ENCODE measurements at places on chromosomes 1 and 21.

- no peak for DNase-seq
Observed at GRCh38 chr1:110638058-110638457, 31.9 kb upstream of the KCNA2 start.

GRCh38 chr1:81387446-81387845 is 413.3 kb upstream of the ADGRL2 start:
- DNase-seq: no peak

GRCh38 chr1:10050611-10051010 is 17.9 kb downstream of the UBE4B start:
- no peak for DNase-seq

DNA sequence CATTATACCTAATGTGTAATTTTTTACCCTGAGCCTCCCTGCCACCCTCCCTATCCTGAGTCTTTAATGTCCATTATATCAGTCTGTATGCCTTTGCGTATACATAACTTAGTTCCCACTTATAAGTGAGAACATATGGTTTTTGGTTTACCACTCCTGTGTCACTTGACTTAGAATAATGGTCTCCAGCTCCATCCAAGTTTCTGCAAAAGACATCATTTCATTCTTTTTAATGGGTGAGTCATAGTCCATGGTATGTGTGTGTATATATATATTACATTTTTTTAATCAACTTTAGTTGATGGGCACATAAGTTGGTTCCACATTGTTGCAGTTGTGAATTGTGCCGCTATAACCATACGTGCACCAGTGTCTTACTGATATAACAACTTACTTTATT is 477.1 kb upstream of the NEGR1 start:
- DNase-seq: no peak

GRCh38 chr21:36861595-36862323 is 104.7 kb downstream of the HLCS start:
- DNase-seq: no peak

- no peak for DNase-seq
Observed at GRCh38 chr1:89791064-89791726, 29.6 kb upstream of the LRRC8D start.

DNA sequence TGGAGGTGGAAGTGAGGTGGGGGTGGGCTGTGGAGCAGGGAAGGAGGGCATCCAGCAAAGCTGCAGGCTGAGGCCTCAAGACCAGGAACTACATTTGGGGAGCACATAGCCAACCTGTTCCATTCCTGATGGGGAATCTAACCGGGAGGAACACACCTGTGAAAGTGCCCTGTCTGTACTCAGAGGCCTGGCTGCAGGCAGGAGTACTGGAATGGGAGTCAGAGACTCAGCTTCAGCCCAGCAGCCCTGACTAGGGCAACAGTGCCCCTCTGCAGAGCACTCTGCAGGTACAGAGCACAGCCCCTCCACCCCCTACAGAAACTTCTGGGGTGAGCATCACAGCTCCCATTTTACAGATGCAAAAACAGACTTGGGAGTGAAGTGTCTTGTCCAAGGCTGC is 126.4 kb downstream of the DMRTB1 start:
- no peak for DNase-seq

DNA sequence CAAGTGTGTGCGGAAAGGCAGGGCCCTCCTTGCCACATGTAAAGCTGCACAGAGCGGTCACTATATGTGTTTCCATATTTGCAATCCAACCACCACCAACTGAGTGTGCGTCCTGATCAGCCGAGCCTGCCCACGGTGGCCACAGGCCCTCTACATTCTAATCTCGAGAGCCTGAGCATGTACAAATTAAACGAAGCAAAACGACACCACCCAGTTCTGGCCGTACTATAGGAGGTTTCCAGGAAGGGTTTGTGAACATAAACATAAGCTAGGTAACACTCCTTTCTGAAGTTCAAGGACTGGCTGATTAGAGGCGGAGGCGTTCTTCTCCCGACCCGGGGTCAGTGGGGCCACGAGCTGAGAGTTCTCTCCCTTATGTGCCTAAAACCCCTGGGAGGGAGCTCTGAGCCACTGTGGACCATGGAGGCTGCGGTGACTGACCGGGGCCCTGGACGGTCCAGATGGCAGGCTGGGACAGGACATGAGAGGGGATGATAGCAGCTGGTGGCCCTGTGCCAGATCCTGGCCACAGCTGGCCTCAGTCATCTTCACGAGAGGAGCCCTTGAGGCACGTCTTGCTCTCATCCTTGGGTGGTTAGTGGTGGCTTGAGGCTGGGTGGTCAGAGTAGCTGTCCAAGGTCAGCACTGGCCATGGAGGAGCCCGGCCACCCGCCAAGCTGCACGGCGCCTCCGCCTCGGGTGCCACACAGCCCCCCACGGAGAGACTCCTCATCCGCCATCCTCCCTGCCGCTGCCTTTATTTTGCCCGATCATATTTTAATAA is 39.1 kb upstream of the TRAPPC10 start:
- no peak for DNase-seq

DNA sequence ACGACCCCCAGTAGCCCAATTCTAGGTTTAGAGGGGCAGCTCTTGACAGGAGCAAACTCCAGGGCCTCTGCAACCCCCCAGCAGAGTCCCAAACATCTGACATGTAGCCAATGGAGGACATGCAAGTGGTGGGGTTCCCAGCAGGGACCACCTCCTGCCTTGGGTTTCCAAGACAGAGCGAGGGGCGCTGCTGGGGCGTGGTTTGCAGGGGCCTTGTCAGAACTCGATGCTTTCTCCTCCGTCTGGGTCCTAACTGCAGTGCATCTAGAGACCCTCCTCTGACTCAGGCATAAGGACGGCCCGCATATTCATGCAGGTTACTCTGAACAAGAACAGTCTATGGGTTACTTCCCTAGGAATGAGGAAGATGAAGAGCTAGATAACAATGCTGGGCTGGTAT is 17.2 kb downstream of the EPHX1 start:
- DNase-seq: no peak

- DNase-seq: peak; percentile 67
Observed at GRCh38 chr1:35539073-35539823, 18.0 kb downstream of the KIAA0319L start.

DNA sequence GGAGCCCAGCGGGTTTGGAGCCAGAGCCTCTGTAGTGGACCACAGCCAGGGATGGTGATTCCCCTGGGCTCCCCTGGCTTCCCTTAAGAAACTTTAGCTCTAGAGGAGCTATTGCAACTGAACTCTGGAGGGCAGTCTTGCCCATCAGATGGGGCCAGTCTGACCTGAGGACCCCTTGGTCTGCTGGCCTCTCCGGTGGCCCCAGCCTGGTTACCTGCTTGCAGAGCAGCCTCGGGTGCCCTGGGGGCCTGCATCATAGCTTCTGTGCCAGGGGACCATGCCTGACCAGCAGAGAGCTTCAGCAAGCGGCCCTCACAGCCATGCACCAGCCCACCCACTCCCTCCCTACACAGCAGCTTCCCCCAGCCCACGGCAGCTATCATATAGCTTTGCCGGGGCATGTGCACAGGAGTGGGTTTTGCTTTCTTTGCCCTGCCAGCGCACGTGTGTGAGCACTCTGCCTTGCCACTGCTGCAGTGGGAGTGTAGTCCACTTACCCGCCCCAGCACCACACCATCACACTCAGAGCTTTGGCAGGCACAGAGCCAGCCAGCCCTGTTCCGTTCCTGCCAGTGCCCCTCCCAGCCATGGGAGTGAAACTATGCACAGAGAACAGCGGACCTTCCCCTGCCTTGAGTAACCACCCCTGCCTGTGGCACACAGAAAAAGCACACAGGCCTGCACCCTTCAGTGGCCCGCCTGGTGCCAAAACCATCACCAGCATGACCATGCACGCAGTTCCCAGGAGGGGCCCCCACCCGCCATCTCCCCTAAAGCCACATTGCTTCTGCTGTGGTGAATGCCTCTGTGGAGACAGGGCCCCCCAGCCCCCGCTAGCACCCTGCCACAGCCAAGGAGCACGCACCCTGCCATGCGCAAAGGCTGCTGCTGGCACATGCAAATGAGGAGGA is 442.9 kb upstream of the NEGR1 start:
- DNase-seq: no peak

GRCh38 chr1:154851392-154852177 is 18.5 kb downstream of the KCNN3 start:
- DNase-seq: no peak

DNA sequence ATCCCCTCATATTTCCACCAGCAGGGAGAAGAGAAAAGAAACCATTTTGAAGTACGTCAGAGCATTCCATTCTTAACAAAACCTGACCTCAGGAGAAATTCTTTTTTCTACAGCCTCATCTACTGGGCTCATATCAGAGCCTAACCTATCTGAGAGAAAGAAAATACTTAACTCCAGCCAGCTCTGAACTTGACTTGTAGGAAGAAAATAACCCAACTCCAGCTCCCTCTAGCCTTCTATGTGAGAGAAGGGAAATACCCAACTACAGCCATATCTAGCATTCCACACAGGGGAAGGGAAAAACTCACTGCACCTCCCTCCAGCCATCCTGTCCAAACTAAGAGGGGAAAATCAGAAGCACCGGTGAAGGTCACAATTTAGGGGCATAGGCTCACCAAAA is 57.7 kb downstream of the SPATA6 start:
- DNase-seq: no peak

DNA sequence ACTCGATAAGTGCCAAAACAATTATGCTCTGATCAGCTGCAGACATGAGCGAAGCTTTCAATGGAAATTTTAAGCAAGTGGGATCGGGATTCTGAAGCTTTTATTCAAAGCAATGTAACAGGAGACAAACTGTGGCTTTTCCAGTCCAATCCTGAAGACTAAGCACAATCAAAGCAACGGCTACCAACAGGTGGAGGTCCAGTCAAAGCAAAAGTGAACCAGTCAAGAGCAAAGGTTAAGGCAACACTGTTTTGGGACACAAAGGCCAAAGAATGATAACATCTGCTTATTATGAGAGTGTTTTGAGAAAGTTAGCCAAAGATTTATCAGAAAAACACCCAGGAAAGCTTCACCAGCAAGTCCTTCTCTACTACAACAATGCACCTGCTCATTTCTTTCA is 170.1 kb downstream of the SEC16B start:
- no peak for DNase-seq

DNA sequence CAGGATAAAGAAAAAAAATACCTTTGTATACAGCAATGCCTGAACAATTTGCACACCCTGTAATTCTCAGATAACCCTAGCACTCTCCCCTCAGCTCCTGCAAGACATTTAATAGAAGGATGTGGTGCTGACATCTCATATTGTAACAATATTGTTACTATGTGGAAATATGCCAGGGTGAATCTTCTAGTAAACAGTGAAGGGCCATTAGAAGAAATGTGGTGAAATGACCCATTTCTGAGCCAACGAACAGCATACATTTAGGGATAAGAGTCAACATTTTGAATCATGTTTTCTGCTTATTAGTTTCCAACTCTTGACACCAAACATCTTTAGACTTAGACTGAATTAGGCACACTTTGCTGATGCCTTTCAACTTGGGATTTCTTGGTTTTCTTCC is 188.2 kb downstream of the KAZN start:
- DNase-seq: no peak

- no peak for DNase-seq
Observed at GRCh38 chr21:34282223-34282622, 81.6 kb upstream of the KCNE2 start.

GRCh38 chr21:28419811-28420210 is 572.9 kb downstream of the LTN1 start:
- DNase-seq: no peak

- DNase-seq: no peak
Observed at GRCh38 chr21:34762786-34763185, 94.0 kb downstream of the CLIC6 start.
